Fibroblast of the aortic adventitia (primary cell): ENCODE measurements at places on chromosomes 6 and 20. TPM values are rescaled to one million over a fixed set of nuclear protein-coding genes. Genes with fewer than 3 reads are reported as not detected.

DNA sequence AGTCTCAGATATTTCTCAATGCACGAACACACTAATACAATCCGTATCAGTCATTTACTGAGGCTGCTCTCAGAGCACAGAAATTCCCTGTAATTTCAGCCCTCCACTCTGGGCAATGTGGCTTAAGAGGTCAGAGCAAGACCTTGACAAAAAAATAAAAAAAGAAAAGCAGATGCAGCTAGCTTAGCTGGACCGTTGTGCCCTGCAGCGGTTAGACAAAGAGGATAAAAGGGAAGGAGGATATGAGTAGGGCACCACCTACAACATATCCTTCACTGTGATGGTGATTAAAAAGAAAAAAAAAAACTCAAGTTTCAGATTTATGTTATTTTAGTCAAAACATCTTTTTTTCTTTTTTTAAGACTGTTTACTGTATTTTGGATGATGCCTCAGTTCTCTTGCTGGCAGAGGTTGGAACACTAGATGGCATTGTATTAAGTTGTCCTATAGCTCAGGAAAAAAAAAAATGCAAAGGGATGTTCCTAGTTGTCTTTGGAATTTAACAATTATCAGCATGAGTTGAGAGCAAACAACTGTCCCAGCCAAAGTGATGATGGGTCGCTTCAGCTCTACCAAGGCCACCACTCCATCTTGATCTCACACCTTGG is 59.9 kb downstream of the ANKEF1 start:
- no peak for DNase-seq

GRCh38 chr6:47308552-47309290 is 984 bp downstream of the TNFRSF21 start:
- peak; percentile 35 for DNase-seq

Gene MYH7B
- total RNA-seq = 0.25 TPM in 1 of 2 replicates, not detected in the other

DNA sequence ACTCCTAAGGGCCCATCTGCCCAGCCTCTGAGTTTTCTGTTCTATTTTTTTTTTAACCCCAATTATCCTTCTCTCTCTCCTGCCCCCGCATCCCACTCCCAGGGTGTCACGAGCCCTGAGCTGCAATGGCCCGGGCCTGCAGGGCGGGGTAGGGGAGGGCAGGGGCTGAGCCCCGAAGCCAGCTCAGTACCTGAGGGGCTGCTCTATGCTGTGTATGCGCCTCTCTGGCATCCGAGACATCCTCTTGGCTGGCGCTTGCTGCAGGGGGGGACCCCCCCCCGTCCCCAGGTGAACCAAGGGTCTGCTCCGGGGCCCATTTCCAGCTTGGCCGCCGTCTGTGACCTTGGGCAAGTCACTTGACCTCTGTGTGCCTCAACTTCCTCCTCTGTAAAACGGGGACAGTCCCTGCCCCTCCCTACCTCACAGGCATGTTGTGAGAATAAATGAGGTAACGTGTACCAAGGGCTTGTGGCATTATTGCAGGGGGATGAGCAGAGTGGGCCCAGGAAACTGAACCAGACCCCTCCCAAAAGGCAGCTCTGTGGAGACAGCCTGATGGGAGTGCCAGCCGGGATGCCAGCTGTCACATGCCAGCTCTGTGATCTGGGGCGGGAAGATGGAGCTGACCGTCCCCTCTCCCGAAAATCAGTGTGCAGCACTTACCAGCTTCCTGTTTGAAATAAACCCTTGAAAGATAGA is 13.0 kb upstream of the MYL9 start:
- no peak for DNase-seq

DNA sequence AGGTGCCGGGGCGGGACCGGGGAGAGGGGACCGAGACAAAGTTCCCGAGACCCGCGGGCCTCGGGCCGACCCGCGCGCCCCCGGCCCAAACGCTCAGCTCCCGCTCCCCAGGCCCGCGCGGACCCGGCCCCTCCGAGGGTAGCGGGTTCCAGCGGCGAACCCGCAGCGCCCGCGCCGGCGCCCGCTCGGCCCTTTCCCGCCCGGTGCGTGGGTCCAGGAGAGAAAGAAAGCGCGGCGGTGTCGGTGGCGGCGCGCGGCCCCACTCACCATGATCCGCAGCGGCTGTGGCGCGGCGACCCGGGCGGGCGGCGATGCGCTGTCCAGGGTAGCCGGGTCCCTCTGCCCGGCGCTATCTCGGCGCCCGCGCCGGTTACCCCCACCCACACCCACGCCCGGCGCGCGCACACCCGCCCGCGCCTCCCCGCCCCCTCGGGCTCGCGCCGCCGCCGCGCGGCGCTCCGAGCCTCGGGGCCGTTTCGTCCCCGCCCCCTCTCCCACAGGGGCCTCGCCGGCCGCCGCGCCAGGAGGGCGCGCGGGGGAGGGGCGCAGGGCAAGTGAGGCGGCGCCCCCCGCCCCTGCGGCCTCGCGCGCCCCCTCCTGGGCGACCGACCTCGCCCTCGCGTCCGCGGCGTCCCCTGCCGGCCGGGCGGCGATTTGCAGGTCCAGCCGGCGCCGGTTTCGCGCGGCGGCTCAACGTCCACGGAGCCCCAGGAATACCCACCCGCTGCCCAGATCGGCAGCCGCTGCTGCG is at the start of gene ELOVL2:
TSS of gene ELOVL2 (minus strand) at position 345 of the 751 bp plus-strand sequence. CDS start at position 270, 75 bp downstream.
- DNase-seq = peak; percentile 12

DNA sequence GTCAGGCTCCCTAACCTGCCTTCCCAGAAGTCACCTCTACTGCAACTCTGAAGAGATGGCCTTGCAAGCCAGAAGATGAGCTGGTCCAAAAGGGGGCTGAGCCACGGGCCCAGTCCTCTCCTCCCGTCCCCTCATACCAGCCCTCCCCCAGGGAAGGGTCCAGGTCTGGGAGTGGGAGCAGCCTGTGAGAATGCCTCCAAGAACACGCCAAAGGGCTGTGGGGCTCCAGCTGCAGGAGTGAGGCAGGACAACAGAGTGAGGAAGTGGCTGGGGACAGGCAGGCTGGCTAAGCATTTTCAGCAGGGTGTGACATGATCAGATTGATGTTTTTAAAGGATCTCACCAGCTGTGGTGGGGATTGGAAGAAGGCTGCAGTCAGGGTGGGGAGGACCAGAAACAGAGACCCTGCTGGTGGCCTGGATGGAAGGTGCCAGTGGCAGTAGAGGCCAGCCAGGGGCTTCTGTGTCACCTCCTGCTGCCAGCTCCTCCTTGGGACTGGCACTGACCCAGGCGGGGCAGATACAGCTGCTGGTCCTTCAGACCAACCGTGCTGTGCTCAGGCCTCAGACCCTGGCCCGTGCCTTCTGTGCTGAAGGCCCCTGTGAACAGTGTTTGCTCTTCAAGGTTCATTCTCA is 257.6 kb downstream of the NRN1 start:
- DNase-seq = no peak

Gene VPS16
- 31.6 and 32.0 TPM in 2 replicates for total RNA-seq

- DNase-seq = no peak
Measured at GRCh38 chr6:146651482-146651863, 52.7 kb downstream of the ADGB start.

Gene POM121L2
- not detected in 2 replicates for total RNA-seq
